Osteocyte (in vitro differentiated cells): ENCODE measurements at places on chromosomes 13 and 19.

- no peak for DNase-seq
Measured at GRCh38 chr13:50222569-50223332, 207.5 kb downstream of the KCNRG start.

GRCh38 chr13:101025519-101025918 lies 350.9 kb upstream of the TMTC4 start:
- no peak for DNase-seq

- DNase-seq = no peak
Measured at GRCh38 chr19:10431943-10432735, 11.8 kb downstream of the PDE4A start.

GRCh38 chr19:17234911-17235299 lies 8.9 kb downstream of the OCEL1 start:
- no peak for DNase-seq

- no peak for DNase-seq
Measured at GRCh38 chr19:17778968-17779929, 15.7 kb upstream of the B3GNT3 start.

DNA sequence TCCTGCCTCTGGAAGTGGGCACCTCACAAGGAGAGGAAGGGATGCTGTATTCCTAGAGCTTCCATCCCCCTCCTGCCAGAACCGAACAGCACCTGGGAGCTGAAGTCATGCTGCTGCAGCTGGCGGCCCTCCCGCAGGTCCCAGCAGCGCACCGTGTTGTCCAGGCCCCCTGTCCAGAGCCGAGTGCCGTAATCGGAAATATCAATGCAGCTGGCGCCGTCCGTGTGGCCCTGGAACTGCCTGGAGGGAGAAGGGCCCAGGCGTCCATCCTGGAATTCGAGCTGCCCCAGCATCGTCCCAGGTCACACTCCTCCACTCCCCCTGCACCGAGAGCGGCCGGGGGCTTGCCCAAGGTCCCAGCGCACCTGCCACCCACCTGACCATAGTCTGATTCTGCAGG lies 23.7 kb downstream of the TLE2 start:
- DNase-seq = no peak

GRCh38 chr19:36686365-36687213 lies 823 bp upstream of the ZNF567 start:
- no peak for DNase-seq

DNA sequence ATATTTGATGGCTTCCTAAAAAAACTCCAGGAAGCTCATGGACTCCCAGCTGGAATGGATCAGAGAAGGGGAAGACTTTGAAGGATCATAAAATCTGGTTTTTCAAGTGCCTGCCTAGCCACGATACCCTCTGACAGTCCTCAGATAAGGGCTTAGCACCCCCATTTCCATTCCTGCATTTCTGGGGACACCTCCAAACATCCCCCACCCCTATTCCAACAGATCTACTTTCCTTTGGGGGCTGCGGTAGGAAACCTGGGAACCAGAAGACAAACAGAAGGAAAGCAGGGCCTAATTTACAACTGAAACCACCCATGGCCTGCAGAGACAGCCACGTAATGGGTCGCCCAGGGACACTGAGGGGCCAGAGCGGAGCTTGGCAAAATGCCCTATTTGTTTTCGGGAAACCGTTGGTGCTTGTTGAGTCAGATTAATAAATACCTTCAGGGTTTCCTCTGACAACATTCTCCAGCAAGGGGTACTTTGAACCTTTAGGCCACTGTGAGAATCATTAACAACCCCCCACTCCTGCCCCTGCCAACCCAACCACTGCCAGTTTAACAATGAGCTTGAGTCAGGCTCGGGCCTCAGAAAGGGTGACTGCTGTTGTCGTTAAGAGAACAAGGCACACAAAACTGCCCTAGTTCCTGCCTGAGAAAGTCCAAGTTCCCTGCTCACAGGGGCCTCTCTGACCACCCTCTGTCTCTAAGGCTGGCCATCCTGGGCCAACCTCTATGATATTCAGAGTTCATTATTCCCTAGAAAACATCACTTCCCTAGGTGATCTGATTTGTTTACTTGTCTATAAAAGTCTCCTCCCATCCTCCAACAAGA lies 23.5 kb downstream of the RHPN2 start:
- no peak for DNase-seq

GRCh38 chr13:94761407-94761806 lies 49.1 kb upstream of the SOX21 start:
- DNase-seq = no peak

DNA sequence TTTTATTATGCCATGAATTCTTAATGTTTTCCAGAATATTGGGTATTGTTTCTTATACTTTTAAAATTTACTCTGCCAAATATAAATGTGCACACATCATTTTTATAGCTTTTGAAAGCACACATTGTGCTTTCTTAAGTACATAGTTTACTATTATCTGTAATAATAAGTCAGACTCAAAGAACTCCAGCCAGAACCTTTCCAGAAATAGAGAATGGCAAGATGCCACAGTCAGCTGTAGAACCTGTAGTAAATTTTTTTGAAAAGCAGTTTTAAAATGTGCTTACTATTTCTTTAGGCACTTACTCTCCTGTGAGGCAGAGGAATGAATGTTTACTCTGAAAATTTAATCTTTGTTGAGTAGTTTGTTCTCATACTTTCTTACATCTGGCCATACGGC lies 1287.1 kb downstream of the PCDH9 start:
- DNase-seq = no peak

DNA sequence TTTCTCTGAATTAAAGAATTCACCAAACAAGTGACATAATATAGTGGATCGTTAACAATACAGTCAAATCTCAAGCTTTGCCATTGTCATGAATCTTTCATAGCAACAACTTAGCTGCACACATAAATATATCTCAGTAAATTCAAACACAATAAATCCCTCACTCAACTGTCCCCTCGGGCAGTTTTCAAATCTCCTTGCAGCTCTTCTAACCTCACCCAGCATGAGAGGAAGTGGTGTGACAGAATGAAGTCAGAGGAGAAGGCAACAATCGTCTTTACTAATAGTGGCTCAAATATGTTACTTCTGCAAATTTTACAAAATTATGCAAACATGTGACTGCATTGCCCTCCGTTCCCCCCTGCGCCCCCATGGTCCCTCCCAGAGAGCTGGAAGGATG lies 148.2 kb downstream of the RAP2A start:
- DNase-seq = no peak

GRCh38 chr19:42091742-42092141 lies 15.8 kb downstream of the ZNF574 start:
- no peak for DNase-seq

DNA sequence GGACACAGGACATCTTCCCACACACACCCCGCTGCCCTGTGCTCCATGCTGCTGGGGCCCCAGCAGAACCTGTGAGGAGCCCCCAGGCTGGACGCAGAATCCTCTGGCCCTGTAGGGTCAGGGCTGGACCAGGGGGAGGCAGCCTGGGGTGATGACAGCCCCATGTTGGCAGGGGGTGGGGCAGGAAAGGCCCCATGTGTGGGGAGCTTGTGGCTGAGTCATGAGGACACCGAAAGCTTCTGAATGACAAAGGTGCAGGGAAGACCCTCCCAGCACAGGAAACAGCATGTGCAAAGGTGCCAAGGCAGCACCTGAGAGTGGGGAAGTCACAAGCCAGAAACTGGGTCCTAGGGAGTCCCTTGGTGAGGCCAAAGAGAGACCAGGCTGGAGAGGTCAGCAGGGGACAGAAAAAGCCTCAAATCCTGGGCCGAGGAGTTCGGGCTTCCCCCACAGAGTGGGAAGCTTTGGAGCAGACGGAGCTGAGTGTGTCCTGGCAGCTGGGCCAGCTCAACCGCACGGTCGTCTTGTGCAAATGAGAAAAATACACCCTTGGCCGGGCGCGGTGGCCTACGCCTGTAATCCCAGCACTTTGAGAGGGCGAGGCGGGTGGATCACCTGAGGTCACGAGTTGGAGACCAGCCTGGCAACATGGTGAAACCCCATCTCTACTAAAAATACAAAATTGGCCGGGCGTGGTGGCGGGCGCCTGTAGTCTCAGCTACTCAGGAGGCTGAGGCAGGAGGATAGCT lies 17.5 kb downstream of the ATP8B3 start:
- DNase-seq = no peak

GRCh38 chr13:111043575-111043982 lies 71.5 kb upstream of the ARHGEF7 start:
- no peak for DNase-seq

DNA sequence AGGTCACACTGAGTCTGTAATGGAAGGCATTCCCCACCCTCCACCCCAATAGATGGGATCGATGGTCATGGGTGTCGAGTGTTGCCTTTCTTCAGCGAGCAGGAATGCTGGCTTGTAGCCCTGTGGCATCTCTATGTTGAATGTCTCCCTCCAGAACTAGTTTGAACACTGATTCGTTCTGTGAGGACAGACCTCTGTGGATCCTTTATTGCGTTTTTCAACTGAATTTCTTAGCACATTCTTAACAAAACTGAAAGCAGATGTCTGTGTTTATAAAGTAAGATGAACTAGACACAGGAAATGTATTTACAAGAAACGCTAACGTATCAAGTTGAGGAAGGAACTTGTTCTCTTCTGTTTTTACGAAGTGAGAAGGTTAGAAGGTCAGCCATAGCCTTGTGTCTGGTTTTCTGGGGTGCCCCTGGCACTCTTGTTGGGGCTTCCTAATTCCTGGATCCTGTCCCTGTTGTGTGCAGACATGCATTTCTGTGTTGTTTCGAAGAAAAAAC lies 36.8 kb upstream of the TM9SF2 start:
- no peak for DNase-seq

- DNase-seq = no peak
Measured at GRCh38 chr13:27605610-27606200, 14.6 kb downstream of the LNX2 start.

GRCh38 chr13:74710006-74710405 lies 575.8 kb upstream of the KLF12 start:
- DNase-seq = no peak

- no peak for DNase-seq
Measured at GRCh38 chr19:55491546-55492360, 3.5 kb downstream of the SSC5D start.

DNA sequence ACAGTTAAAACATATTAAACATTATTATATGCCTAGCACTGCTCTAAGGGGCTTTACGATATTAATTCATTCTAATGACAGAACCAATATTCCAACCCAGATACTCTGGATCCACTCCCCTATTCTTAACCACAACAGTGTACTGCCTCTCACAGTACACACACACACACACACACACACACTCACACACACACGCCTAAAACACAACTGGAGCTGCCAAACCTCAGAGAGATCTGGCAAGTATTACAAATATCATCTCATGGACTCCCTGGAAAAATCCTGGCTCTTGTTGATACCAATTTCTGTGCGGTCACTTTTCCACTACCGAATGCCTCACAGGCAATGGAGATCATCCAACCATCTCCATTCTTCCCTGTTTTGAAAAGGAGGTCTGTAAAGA lies 1.3 kb downstream of the ZNF780A start:
- no peak for DNase-seq

DNA sequence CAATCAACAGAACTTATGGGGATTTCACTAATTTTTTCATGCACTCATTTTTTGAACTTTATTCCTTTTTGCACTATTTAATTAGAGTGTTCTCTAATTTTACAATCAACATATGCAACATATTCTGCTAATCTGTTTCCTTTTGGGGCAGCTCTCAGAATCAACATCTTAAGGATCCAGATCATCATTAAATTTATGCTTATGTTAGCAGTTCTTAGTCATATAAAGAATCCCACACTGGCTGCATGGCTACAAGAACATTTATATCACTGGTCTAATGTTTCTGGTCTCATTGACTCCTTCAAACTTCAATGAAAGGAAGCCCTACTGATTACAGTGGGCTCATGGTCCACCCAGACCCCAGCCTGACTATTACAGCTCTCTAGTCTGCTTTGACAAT lies 245.2 kb downstream of the RBM26 start:
- no peak for DNase-seq

GRCh38 chr13:79108914-79109643 lies 297.0 kb downstream of the RBM26 start:
- no peak for DNase-seq

DNA sequence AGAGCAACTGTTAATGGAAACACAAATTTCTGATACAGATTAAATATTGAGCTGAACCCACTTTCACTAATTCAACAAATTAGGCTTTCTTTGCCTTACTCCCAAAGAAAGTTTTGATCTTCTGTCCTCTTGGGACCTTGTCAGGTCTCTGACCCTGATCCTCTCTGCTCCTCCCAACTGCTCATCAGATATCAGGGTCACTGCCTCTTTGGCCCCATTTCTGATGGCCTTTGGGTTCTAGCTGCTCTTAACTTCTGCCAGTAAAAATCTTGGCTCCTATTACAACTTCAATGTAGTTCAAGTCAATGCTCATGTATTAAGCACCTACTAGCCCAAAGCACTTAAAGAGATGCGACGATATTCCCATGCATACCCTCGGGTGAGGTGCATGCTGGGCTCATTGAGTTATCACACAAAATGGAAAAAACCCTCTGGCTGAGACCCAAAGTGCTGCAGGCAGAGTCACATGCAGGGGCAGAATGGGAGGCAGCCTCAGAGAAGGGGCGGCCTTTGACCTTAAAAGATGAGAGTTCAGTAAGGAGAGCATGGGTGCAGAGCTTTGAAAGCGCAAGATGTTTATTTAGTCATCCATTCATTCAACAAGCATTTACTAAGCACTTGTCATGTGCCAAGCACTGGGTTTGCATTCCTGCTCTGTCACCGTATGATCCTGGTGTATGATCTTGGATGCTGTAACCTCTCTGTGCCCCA lies 183.4 kb downstream of the USP12 start:
- no peak for DNase-seq

- DNase-seq = no peak
Measured at GRCh38 chr13:36884235-36884634, 35.8 kb downstream of the SMAD9 start.

DNA sequence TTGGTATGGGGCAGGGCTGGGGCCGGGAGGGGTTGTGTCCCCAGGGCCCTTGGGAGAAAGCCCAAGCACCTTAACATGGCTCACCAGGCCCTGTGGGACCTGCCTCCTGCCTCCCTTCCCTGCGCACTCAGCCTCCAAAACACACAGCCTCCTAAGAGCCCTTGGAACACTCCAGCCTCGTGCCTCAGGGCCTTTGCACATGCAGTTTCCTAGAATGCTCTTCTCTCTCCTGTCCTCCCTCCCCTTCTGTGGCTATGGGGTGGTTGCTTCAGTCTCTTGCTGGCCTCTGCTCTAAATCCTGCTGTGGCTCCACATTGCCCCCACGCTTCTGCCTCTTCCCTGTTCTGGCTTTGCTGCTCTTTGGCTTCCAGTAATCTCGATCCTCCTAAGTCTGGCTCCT lies 23.7 kb downstream of the HIF3A start:
- DNase-seq = no peak

DNA sequence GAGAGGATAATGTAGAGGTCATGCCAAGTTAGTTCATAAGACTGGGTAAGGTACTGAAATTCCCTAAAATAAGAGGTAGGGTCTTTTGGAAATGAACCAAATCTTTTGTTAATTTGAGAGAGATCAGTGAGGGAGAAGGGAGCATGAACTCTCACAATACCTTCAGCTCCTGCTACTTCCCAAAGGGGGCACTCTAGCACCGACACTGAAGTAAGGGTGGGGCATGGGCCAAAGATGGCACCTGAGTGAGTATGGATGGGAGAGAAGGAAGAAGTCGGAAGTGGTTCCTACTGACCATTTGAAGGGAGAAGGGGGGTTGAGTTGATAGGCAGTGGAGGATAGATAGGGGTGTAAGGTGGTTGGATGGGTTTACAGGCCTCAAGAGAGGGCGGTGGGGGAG lies 86.6 kb downstream of the ZNF737 start:
- no peak for DNase-seq

- no peak for DNase-seq
Measured at GRCh38 chr19:46289724-46290619, 6.9 kb upstream of the HIF3A start.

- DNase-seq = no peak
Measured at GRCh38 chr13:24574847-24575246, 62.3 kb upstream of the PARP4 start.
